ENCODE measurements at places on chromosomes 16 and 17. TPM values are rescaled to one million over a fixed set of nuclear protein-coding genes. Genes with fewer than 3 reads are reported as not detected.
A peak's percentile ranks its signal among the peaks of the same experiment; 100 is the strongest.

The UMOD gene
- polyA plus RNA-seq = 0.60 TPM

The ZNF750 gene
- not detected for polyA plus RNA-seq

The RBFOX1 gene
- polyA plus RNA-seq = 81.1 TPM

GRCh38 chr17:80441133-80441578, 26.2 kb downstream of the ENDOV start:
- peak; percentile 66 for DNase-seq

The TBC1D26 gene
- 0.46 TPM for polyA plus RNA-seq

GRCh38 chr16:726438-727290, at the start of the genes CCDC78 and HAGHL:
TSS of gene CCDC78 (minus strand) at chr16:726443. CDS start at chr16:726367, 76 bp downstream.
TSS of gene HAGHL (plus strand) at chr16:727106. CDS start at chr16:727510, 404 bp downstream.
- DNase-seq = no peak

GRCh38 chr16:12675852-12676251, 127.8 kb downstream of the CPPED1 start:
- DNase-seq = no peak

DNA sequence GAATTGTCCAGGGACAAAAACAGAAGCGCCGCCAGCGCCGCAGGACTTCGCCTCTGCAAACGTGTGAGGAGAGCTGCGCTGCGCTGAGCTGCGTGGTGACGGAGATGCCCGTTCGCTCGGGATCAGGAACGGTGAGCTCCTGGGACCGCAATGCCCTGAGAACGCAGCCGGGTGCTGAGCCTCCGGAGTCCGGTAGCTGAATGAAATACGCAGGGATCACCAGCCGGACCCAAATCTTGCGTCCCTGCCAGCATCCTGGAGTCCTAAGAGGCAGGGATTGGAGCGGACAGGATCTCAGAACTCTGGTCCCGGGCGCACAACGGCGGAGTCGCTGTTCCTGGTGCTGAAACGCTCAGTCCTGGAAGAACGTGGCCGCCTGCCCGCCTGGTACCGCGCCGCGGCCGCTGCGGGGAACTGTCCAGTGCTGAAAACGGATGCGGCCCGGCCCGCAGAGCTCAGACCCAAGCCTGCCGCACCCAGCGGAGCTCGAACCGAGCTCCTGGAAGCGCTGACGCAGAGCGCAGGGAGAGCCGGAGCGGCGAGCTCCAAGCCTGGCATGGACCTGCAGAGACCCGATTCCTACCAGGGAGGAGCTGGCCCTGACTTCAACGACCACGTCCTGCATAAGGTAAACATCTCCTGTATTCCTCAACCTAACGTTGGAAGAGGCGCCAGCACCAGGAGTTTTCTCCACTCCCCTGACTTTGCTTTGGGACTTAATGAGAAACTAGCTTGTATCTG, 41.5 kb downstream of the CD300LF start:
- DNase-seq = peak; percentile 79

DNA sequence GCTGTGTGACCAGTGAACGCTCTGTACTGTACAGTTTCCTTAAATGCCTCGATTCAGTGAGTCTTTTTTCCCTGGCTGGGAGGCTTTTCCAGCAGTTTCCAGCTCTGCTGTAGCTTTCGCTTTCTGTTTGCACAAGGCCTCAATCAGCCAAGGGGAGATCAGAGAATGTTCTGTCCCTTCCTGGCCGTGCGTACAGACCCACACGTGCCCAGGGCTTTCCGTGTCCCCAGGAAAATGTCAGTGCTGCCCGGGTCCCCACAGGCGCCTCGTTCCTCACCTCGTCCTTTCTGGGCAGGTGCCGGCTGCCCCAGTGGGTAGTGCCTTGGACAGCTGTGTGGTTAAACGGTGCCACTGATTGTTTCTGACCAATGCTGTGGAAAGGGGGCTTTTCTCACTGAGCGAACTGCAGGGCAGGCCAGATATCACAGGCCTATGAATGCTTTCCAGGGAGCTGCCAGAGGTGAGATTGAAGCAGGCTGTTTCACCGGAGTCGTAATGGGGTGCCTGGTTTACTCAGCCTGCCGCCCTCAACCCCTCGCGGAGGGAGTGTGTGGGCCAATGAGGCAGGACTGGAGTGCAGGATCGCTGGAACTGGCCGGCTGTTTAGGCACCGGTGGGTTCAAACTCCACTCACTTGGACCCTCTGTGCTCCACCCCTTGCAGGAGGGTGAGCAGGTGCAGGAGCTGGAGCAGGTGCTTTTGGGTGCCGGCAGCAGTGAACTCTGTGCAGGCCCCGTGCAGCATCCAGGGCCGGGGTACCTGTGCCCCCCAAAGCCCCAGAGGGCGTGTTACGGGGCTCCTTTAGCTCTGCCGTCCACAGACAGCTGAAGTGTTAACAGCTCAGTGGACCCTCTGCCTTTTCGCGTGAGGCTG, 44.4 kb downstream of the ZNF778 start:
- DNase-seq = no peak

DNA sequence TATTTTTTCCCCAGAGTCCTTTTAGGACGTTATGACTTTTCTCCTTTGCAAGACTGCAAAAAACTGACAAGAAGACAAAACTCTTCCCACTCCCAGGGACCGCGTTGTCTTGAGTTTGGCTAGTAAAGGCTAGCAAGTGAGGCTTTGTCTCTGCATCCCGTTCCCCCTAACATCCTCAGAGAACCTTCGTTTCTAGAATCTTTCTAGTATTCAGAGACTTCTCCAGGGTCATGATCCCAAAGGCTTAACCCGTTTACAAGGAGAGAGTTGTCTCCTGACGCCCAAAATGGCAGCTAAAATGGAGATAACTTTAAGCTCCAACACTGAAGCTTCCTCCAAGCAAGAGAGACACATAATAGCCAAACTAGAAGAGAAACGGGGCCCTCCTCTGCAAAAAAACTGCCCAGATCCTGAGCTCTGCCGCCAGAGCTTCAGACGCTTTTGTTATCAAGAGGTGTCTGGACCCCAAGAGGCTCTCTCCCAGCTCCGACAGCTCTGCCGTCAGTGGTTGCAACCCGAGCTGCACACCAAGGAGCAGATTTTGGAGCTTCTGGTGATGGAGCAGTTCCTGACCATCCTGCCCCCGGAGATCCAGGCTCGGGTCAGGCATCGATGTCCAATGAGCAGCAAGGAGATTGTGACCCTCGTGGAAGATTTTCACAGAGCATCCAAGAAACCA, 843 bp downstream of the ZNF174 start:
- peak; percentile 5 for DNase-seq

DNA sequence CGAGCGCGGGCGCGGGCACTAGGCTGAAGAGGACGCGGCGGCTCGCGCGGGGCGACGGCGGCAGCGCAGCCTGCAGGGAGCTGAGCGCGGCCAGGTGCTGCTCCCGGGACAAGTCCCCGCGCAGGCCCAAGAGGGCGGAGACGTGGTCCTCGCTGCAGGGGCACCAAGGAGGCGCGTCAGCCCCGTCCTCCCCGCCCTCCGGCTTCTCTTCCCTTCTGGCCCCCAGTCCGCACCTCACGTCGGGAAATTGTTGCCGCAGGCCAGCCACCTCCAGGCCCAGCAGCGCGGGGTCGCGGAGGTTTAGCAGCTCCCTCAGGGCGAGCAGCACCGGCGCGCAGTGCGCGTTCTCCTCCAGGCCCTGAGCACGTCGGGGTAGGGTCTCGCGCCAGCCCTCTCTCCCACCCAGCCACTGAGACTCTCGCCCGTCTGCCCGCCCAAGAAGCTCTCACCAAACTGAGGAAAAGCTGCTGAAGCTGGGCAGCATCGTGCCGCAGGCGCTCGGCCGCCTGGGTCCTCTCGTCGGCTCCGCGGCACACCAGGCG, 761 bp upstream of the MATCAP1 start:
- DNase-seq = no peak

DNA sequence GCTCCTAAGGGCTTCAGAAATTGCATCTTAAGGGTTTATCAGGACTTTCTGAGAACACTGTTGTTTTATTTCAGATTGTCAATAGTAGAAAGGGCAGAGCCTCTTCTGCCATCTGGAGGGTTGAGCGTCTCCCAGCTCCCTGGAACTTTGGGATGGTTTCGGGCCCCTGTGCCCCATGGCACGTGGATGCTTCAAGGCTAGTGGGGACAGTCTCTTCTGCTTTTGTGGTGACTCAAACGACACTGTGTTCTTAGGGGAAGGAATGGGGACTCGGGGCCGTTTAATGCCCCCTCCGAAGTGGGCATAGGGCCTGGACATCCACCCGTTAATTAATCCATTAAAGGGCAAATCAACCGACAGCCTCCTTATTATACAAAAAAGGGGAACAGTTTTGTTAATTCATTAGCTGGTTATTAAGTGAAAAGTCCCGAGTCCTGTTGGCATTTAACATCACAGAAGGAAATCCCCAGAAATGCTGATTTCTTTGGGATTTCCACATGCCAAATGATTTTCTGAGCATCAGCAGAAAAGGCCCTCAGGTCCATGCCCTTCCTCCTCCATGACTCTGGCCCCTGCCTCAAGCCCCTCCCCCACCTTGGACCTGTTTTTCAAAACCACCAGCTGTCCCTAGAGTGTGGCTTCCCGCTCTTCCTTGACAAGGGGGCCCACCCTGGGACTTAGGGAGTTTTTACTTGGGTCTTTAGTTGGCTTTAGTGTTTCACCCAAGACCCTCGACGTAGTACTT, 68.7 kb downstream of the ARSG start:
- no peak for DNase-seq

The RNF222 gene
- not detected for polyA plus RNA-seq

The FOXC2 gene
- polyA plus RNA-seq = 4.1 TPM

DNA sequence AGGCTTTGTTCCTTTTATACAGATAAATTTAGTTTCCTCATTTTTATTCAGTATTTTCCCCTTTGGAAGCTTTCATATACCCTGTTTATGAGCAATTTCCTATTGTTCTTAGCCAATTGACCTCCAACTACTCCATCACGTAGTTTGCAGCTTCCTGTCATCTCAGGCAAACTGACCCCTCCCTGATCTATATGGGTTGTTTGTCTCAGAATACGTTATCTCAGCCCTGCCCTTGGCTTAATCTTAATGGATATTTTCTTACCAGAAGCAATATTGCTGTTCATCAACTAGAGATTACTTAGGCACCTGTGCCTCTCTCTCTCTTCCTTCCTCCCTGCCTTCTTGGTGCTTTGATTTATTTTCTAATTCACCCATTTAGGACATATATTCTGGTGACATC, 81.2 kb downstream of the ZNF18 start:
- no peak for DNase-seq

- DNase-seq = no peak
These were observed 486 bp downstream of the ZNF785 start for GRCh38 chr16:30585022-30585399.

- DNase-seq = no peak
These were observed 46.0 kb downstream of the NDEL1 start for GRCh38 chr17:8481703-8482102.

The MLST8 gene
- 30.3 TPM for polyA plus RNA-seq

GRCh38 chr16:27639561-27640276, 89.8 kb downstream of the KATNIP start:
- peak; percentile 42 for DNase-seq

GRCh38 chr17:58541249-58541648, 26.8 kb upstream of the MTMR4 start:
- DNase-seq = no peak

DNA sequence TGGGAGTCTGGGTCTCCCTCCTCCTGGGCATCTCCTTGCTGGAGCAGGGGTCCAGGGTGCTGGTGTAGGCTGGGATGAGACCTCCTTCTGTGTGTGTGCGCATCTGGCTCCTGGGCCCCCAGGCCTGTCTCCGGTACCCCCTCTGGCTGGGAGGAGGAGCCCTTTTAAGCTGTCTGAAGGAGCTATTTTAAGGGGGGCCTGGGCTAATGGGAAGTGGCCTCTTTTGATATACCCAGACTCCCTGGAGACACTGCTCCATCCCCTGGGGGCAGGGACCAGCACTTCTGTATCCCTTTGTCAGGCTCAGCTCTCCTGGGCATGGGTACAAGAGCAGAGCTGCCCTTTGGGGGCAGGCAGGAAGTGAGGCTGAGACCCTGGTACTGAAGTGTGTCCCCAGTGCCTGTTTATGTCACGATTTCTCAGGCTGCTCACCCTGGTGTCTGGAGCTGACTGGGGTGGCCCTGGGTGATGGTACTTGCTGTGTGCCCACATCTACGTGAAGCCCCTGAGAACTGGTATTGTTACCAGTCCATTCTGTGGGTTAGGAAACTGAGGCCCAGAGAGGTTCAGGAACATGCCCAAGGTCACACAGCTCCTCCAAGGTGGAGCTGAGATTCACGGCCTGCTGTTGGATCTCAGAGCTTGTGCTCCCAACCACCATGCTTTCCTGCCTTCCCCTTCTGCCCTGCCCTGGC, 6.5 kb downstream of the ADCY7 start:
- DNase-seq = no peak

GRCh38 chr16:81497690-81498089, 53.1 kb downstream of the CMIP start:
- DNase-seq = no peak

The PLCG2 gene
- polyA plus RNA-seq = 5.2 TPM

GRCh38 chr16:29743827-29744531, 1.8 kb downstream of the C16orf54 start:
- no peak for DNase-seq

- no peak for DNase-seq
These were observed 332.0 kb downstream of the BCAS3 start for GRCh38 chr17:61009663-61010062.

DNA sequence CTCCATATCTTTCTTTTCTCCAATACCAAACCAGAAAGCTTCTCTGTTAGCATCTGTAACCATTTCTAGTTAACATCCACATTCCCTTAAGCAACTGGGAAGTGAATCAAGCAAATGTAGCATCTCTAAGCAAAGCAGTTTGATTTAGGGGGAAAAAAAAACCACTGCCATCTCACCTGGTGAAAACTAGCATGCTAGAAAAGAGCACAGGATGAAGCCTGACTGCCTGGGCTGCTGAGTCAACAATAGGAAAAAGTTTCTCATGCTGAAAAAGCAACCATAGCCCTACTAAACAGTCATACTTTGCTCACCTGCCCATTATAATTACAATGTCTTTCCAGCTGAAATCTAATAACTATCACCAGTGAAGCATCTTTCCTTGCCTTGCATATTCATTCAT, 139.3 kb downstream of the ANKFN1 start:
- DNase-seq = no peak

Data from muscle of arm (tissue), 14 donors.